Posterior cingulate gyrus (tissue), 11 donors: ENCODE measurements at places on chromosomes 1 and 21.

DNA sequence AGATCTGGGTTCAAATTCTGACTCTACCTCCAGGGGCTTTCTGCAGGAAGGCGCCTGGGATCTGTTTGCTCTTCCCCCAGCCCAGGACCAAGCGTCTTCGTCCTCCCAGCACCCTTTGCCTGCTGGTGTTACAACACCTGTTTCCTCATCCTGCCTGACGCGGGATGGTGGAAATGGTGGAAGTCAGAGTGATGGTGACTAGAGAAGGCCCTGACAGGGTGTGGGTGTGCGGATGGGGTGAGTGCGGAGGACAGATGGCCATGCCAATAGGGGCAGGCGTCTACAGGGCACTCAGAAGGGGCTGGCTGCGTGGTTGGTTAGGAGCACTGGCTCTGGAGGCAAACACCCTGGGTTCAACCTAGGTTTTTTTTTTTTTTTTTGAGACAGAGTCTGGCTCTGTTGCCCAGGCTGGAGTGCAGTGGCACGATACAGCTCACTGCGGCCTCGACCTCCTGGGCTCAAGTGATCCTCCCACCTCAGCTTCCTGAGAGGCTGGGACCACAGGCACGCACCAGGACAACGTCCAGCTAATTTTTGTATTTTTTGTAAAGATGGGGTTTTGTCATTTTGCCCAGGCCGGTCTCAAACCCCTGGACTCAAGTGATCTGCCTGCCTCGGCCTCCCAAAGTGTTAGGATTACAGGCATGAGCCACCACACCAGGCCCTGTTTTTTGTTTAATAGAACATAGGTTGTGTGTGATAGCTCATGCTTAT lies 1.5 kb downstream of the THEMIS2 start:
- no peak for DNase-seq

- peak; percentile 55 for DNase-seq
These were observed 142.3 kb downstream of the PLXNA2 start for GRCh38 chr1:208101661-208102431.

GRCh38 chr1:214446772-214447556 lies 104.4 kb downstream of the PTPN14 start:
- DNase-seq: no peak

DNA sequence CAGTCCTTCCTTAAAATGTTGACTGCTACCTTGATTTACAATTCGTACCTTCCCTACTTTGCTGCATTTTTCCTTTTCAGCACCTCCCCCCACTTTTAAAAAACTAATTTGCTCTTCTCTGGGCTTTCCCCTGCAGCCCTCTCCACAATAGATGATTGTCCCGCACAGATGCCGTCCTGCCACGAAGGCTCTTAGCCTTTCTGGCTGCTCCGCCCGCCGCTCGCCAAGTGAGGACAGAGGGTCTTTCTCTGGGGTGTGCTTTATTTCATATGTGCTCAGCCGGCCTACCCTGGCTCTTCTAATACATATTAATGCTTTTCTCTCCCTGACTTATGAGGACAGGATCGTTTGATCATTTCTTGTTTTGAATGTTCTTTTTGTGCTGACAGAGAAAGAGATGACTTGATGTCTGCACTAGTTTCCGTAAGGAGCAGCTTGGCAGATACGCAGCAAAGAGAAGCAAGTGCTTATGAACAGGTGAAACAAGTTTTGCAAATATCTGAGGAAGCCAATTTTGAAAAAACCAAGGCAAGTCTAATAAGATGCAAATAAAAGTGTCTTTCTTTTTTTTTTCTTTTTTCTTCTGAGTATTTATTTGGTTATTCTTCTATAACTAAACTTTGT lies 60.6 kb downstream of the SDCCAG8 start:
- DNase-seq: peak; percentile 66

GRCh38 chr1:111921948-111922347 lies 67.5 kb downstream of the KCND3 start:
- no peak for DNase-seq

DNA sequence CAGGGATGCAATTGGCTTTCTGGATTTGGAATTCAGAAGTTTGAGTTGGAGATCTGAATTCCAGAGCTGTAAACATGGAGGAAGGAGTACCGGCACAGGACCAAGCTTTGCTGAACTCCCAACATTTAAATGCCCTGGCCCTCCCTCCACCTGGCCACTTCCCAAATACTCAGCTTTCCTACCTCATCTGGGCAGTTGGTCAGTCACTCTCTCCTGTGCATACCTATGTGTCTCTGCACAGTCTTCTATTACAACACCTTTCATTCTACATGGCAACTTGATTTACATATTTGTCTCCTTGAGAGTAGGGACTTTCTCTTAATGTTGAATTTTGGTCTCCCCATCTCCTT lies 6.1 kb upstream of the KHDRBS1 start:
- DNase-seq: no peak

DNA sequence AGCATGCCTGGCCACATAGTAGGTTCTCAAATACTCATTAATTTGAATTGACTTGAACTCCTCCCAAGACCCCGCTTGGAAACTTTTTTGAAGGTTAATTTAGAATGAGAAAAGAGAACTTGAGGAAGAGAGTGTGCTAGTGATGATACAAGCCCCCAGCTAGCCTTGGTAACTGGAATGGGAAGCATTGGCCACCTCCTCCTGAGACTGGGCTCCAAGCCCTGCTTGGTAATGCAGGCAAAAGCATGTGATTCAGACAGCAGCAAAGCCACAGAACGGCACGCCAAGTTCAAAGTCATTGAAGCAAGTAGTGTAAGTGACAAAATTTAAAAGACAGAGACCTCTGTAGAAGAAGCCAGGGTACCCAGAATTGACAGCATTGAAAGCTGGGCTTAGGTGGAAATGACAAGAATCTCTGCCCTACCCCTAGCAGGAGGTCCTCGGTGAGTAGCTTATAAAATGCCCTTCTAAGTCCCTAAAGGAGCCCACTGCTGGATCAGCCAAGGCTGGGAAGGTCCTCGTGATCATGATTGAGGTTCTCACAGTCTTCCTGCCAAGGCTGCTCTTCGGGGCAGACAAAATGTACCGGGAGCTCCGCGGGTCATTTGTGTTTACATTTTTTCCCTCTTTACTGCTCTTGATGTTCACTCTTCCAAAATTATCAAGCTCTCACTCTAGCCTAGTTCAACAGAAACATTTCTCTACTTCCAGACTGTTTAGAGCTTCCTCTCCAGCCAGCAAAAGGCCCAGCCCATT lies 99.4 kb downstream of the TSEN15 start:
- no peak for DNase-seq

DNA sequence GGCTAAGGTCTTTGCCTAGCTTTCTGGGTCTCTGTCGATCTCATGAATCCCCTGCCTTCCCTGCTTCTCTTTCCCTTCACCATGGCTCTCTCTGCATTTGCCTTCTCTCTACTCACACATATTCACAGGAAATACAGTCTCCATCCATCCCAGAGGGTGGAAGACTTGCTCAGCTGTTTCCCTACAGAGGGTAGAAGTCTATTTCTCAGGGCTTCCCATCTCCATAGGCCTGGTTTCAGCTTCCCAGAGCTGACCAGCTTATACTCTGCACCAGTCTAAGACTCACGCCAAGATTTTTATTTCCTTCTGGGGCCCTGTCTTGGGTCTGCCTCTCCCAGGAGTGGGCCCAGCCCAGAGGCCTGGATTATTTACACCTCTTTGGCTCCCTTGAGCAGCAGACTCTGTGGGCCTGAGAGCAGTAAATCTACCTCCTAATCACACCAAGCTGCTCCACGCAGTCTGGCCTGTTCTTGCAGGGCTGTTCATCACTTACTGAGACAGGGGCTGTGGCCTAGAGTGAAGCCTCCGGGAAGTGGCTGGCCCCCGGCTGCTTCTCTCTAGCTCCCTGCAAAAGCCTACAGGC lies 102.5 kb downstream of the PLXNA2 start:
- DNase-seq: no peak

DNA sequence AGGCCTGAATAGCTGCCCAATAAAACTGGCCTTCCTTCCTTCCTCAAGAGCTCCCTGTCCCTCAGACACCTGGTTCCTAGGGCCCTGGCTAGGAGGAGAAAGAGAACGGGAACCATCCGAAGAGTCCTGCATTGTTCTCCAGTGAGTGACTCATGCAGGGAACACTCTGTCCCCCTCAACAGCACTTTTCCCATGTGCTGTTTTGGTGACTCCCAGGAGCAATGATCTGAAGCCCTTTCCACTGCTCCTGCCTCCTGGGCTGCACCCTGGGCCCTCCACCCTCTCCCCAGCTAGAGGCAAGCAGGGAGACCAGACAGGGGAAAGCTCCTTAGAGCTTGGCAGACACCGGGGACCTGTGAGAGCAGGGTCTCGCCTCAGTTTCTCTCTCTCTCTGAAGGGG lies 18.9 kb downstream of the TNNT2 start:
- no peak for DNase-seq

DNA sequence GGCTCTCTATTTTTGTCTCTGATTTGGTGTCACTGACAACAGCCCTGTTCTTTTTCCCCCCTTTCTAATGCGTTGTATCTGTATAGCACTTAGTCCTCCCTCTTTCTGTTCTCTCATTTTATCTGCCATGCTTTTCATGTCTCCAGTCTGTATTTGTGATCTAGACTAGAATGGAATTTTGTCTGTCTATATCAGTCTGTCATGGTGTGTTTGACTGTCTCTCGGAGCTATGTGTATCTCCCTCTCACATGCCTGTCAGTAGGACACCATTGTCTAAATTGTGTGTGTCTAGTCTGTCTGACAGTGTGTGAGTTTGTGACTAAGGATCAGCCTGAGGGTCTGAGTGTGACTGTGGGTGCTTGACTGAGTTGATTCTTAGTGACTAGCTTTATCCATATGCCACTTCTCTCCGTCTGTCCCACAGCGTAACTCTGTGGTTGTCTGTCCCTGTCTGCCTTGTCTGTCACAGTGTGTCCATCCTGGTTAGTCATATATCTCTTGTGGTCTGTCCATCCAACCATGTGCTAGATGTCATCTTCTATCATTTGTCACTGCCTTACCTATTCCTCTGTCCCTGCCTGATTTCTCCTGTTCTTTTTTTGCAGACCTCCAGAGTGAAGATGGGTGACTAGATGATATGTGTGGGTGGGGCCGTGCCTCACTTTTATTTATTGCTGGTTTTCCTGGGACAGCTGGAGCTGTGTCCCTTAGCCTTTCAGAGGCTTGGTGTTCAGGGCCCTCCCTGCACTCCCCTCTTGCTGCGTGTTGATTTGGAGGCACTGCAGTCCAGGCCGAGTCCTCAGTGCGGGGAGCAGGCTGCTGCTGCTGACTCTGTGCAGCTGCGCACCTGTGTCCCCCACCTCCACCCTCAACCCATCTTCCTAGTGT lies 1.4 kb upstream of the B4GALT2 start:
- DNase-seq: no peak

- no peak for DNase-seq
These were observed 42.5 kb downstream of the MRAP start for GRCh38 chr21:32340863-32341848.

DNA sequence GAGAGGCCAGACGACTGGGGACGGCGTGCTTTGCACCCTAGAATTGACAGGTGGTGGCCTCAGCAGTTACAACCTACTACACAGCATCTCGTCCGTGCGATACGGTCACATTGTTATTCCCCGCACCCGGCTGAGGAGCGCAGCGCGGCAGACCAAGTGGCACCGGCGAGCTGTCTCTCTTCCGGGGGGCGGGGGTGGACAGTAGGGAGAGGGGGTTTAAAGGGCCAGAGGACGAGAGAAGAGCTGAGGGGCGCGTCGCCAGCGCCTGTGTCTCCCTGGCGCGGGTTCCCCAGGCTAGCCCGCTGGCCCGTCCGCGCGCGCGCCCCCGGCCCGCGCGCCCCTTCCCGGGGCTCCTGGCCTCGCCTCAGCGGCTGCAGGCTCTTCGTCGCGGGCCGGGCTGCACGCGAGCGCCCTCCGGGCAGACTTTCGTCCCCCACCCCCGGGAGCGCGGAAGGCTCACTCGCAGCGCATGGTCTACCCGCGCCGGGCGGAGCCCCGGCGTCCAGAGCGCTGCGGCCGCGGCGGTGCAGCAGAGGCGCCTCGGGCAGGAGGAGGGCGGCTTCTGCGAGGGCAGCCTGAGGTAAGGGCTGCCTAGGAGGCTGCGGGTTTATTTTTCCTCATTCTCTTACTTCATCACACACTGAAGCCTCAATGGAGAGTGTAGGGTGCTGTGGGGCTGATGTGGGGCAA lies at the start of gene PDE4B:
Gene PDE4B (plus strand): TSS at position 227 of the 690 bp plus-strand sequence.
- DNase-seq: peak; percentile 83

DNA sequence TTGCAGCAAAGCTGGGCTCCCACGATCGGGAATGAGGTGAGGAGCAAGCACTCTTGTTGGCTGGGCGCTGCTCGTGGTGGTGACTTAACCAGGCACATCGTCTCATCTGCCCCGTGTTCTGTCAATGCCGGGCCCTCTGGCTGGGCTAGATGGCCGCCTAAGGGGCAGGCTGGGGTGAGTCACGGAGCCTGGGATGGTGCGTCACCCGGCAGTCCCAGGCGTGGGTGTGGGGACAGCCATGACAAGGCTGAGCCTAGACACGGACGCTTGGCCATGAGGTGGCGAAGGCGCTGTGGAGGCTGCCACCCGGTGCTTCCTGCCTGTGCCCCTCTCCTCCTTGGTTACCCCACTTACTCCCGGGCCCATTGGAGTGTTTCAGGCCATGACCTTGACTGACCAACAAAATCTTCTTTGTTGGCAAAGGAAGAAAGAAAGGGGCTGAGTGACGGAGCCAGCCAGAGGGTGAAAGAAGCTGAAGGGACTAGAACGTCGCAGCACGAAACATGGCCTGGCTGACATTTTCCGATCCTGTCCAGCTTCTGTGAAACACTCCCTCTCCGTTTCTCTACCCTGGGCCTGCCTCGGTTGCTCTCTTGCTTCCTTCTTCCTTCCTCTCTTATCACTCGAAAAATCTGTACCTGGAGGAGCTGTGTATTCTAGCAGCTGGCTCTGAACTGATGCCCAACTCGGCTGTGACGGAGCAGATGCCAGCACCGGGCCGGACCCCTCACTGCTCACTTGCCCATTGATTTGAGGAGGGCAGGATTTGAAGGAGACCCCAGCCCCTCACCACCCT lies 596 bp downstream of the CD247 start:
- no peak for DNase-seq

DNA sequence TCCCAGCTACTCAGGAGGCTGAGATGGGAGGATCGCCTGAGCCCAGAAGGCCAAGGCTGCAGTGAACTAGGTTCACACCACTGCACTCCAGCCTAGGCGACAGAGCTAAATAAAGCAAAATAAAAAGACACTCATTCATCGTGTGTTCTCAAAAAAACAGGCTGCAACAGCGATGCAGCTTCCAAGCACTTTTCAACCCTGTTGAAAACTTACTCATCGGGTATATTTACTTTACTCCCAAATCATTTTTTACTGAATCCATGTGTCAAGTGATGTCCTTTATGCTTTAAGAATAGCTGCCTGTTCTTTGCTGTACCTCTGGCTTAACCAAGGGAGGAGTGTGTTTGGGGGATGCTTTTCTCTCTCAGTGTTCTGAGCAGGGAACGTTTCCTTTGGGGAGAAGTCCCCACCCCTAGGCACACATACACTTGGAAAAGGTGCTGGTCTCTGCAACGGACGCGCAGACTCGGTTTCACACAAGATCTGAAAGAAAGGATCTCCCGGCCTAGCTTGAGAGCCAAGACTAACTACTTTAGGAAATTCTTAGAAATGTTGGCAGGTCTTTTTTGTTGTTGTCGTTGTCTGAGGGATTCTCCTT lies 1.4 kb downstream of the MAP1LC3C start:
- no peak for DNase-seq

- no peak for DNase-seq
These were observed 41.5 kb upstream of the MRPS6 start for GRCh38 chr21:34031835-34032370.

GRCh38 chr1:24695202-24695974 lies 49.9 kb upstream of the CLIC4 start:
- no peak for DNase-seq

- no peak for DNase-seq
These were observed 208 bp upstream of the BARHL2 start for GRCh38 chr1:90717356-90717664.

GRCh38 chr21:34343347-34343746 lies 20.5 kb upstream of the KCNE2 start:
- no peak for DNase-seq
